ENCODE measurements at places on chromosomes 4 and X.

DNA sequence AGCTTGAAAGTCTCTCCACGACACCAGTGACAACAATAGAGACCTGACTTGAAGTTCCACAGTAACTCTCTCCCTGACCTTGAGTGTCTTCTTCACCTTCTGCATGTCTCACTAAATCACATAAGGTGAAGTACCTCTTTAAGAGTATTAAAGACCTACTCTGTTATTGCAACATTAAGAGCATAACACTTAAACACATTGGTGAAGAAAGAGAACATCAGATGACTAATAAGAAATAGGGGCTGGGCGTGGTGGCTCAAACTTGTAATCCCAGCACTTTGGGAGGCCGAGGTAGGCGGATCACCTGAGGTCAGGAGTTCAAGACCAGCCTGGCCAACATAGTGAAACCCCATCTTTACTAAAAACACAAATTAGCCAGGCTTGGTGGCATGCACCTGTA is 33.9 kb upstream of the MAPK10 start:
- DNase-seq: no peak

DNA sequence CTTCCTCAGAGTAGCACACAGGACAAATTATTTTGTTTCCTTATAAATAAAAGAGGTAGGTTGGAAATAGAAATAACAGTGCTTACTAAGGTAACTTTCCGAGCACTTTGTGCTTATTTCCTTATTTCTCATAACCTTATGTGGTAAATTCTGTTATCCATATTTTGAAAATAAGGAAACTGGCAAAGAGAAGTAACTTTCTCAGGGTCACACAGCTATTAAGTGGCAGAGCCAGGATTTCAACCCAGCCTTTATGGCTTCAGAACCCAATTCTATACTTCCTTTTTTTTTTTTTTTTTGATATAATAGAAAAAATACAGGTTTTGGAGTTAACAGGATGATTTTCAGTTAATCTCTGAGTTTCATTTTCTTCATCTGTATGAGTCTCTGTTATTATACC is 3.3 kb downstream of the UTP3 start:
- no peak for DNase-seq

GRCh38 chr4:2816401-2816954 is 23.6 kb downstream of the SH3BP2 start:
- DNase-seq: no peak

- no peak for DNase-seq
Measured at GRCh38 chr4:186727169-186727976, 3.7 kb upstream of the FAT1 start.

GRCh38 chr4:166043801-166044200 is 170.8 kb downstream of the TLL1 start:
- no peak for DNase-seq

- DNase-seq: no peak
Measured at GRCh38 chrX:72262077-72262476, 15.0 kb downstream of the RPS4X start.

DNA sequence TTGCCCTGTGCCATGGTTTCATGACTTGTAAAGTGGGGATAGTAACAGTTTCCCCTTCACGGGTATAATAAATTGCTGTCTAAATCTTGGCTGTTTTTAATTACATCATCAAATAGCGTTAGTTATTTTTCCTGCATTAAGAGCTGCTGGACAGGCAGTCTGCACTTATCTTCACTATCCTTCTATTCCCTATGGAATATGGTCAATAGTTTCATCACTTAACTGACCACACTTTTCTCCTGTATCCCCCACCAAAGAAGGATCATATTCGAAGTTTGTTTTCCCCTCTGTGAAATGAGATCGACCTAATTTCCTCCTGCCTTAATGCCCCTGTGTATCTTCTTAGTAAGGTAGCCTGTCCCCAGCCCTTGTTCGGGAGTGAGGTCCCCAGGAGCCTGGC is 133.2 kb downstream of the SHROOM3 start:
- DNase-seq: no peak

GRCh38 chr4:105714071-105714521 is 5.5 kb downstream of the GSTCD start:
- no peak for DNase-seq

DNA sequence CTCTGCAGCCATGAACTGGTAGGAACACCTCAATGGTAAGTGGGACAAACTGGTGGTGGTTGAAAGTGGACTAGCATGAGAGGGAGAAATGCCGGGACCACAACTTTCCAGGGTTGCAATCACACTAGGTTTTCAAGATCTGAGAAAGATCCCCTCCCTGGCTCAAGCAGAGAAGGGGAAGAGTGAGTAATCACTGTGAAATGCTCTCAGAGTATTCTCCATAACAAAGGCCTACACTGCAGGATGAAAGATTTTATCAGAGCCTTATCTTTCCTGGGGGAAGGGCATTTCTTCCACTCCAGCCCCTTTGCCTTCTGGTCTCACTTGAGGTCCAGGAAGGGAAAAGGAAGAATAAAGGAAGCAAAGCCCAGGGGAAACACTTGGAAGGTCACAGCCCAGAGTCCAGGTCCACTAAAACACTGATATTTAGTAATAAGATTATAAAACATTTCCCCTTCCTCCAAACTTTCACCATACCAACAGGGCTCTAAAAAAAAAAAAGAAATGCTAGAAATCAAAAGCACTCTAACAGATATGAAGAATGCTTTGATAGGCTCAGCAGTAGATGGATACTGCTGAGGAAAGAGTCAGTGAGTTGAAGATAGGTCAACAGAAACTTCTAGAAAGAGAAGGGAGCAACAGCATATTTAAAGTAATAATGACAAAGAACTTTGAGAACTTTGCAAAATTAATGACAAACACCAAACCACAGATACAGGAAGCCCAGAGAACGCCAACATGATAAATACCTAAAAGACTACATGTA is 95.9 kb downstream of the WDFY3 start:
- DNase-seq: peak; percentile 88

GRCh38 chrX:19772822-19773628 is 114.4 kb downstream of the SH3KBP1 start:
- DNase-seq: no peak

DNA sequence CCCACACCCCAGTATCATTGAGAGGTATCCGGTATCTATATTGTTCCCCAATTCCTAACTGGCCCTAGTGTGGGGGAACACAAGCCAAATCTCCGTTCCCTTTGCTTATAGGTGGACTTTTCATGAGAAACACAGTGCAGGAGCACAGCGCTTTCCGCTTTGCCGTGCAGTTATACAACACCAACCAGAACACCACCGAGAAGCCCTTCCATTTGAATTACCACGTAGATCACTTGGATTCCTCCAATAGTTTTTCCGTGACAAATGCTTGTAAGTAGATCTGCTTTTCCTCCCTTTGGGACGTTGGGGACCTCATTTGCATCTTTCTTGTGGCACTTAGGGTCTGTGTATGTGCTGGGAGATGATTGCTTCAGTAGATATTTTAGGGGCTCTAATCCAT is 1.6 kb downstream of the GRIA3 start:
- DNase-seq: no peak

DNA sequence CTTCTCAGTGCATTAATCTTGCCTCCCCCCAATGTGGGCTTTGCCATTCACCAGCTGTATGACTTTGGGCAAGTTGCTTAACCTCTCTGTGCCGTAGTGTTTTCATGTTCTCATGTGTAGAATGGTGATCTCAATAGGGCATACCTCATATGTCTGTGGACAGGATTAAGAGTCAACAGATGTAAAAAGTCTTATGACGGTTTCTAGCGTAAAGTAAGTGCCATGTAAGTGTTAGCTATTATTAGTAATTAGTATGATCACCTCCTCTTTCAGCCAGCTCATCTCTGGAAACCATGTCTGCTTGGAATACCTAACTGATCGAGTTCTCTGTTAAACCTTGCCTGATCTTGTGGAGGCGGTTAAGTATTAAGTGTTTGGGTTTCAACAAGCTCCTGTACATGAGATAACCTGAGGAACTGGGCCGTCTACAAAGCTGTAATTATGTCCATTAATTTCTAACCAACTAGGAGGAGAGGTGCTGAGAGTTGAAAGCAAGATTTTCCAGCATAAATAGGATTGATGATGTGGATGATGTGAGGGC is 66.3 kb downstream of the TSC22D3 start:
- DNase-seq: peak; percentile 20

GRCh38 chr4:128394778-128395177 is 107.2 kb upstream of the PGRMC2 start:
- no peak for DNase-seq

DNA sequence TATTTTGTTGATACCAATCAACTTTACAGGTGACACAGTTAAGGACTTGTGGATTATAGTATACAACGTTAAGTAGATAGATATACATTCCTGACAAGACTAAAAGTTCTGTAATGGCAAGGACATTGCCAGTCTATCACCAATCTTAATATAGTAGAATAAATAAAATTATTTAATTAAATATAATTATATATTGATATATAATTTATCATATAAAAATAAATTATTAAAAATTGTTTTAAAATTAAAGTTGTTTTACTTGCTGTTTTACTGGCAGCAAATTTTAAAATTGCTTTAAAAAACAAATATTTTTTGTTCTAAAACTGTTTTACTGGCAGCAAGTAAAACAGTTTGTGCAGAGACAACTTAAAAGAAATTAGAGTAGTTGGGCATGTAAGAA is 18.7 kb downstream of the TNIP3 start:
- no peak for DNase-seq

GRCh38 chr4:125132729-125133128 is 182.0 kb upstream of the FAT4 start:
- no peak for DNase-seq

DNA sequence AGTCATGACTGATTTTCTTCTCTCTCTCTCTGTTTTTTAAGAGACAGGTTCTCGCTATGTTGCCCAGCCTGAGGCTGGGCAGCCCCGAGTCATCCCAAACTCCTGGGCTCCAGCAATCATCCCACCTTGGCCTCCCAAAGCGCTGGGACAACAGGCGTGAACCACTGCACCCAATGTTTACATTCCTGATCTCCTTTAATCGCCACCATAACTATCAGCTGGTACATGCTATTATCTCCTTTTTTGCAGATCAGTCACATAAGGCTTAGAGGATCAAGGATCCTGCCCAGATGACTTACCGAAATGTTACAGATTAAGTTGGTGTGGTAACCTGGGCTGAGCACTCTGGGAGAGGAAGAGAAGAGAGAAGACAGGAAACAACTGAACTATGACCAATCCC is 1.5 kb upstream of the USP46 start:
- DNase-seq: peak; percentile 70

GRCh38 chrX:104151037-104151436 is 5.8 kb downstream of the SLC25A53 start:
- DNase-seq: no peak

- no peak for DNase-seq
Measured at GRCh38 chrX:9135901-9136510, 102.1 kb upstream of the FAM9B start.

- DNase-seq: no peak
Measured at GRCh38 chrX:139949703-139950102, 15.6 kb downstream of the CXorf66 start.

GRCh38 chr4:31088600-31089230 is 368.5 kb downstream of the PCDH7 start:
- DNase-seq: no peak

DNA sequence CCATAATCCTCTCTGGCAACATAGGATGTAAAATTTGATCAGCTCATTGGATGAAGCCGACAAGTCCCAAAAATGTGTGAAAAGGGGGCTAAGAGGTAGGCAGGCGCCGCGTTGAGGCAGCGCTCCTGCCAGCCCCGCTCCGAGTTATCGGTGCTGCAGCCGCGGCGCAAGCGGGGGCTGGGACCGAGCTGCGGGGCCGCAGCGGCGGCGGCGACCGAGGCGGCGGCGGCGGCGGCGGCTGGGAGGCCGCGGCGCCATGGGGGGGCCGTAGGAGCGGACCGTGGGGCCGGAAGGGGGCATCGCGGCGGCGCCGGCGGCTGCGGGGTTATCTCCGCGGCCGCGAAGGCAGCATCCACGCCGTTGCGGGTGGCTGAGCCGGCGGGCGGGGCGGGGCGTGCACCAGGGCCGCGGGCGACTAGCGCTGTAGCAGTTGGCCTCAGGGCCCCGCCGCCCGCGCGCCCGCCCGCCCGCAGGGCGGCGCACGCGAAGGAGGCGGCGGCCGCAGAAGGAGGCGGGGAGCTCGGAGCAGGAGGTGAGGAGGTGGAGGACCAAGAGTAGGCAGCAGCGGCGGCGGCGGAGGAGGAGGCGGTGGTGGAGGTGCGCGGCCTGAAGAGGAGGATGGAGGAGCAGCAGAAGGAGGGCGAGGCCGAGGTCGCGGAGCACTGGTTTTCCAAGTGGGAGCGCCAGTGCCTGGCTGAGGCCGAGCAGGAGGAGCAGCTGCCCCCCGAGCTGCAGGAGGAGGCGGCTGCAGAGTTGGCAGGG is 126.0 kb upstream of the CXorf66 start:
- DNase-seq: peak; percentile 81

GRCh38 chr4:18291256-18291655 is 269.7 kb upstream of the LCORL start:
- peak; percentile 51 for DNase-seq

- no peak for DNase-seq
Measured at GRCh38 chrX:123424546-123424945, 240.5 kb downstream of the GRIA3 start.

DNA sequence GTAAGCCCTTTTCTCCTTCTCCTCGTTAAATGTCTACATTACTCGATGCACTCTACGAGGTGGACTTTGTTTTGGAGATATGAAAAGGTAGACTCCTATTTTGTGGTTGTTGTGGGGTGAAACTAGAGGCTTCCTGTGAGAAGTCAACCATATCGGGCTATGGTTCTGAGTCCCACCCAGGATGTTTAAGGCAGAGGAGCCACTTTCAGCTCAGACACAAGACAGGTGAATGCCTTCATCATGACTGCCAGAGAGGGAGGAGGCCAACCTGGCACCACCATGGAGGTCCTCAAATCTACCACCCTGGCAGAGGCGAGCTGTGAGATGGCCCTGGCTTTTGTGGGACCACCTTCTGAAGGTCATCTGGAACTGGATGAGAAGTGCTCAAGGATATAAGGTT is 154.4 kb upstream of the KLF3 start:
- no peak for DNase-seq

DNA sequence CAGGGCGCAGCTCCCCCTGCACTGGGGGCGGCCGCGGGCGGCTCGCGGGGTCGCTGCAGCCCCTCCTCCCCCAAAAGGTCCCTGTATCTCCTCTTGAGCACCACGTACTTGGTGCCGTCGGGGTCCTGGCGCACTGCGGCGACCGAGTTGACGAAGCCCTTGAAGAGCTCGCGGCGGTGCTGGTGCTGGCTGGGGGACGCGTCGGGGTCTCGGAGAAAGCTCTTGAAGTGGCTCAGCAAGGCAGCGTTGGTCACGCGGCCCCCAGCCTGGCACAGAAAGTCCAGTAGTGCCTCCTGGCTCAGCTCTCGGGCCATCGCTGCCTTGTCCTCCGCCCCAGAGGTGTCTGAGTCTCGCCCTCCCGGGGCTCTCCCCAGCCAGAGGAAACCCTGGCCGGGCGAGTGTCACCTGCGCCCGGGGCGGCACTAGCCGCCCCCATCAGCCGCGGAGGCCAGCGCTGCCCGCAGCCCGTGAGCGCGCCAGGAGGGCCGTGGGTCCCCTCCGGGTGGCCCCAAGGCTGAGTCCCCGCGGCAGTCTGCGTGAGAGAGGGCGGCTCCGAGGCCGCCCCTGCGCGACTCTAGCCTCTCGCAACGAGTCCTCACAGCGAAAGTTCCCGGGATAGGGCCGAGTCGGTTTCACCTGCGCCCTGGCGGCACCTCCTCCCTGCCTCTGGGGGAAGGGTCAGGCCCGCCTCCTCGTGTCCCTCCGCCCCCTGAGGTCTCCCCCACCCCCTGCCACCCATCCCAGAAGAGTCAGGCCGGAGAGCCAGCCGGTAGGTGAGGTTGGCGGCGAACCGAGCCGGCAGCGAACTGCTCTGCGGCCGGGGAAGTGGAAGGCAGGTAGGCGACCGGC is at the start of gene SOWAHB:
Gene SOWAHB (minus strand): TSS at position 609 of the 849 bp plus-strand sequence. CDS start 295 bp downstream, at position 314.
- DNase-seq: peak; percentile 91

All from endodermal cell (in vitro differentiated cells).